ENCODE measurements at places on chromosomes 2 and 18.

- no peak for DNase-seq
These were observed 109.8 kb downstream of the PARD3B start for GRCh38 chr2:204655101-204655500.

DNA sequence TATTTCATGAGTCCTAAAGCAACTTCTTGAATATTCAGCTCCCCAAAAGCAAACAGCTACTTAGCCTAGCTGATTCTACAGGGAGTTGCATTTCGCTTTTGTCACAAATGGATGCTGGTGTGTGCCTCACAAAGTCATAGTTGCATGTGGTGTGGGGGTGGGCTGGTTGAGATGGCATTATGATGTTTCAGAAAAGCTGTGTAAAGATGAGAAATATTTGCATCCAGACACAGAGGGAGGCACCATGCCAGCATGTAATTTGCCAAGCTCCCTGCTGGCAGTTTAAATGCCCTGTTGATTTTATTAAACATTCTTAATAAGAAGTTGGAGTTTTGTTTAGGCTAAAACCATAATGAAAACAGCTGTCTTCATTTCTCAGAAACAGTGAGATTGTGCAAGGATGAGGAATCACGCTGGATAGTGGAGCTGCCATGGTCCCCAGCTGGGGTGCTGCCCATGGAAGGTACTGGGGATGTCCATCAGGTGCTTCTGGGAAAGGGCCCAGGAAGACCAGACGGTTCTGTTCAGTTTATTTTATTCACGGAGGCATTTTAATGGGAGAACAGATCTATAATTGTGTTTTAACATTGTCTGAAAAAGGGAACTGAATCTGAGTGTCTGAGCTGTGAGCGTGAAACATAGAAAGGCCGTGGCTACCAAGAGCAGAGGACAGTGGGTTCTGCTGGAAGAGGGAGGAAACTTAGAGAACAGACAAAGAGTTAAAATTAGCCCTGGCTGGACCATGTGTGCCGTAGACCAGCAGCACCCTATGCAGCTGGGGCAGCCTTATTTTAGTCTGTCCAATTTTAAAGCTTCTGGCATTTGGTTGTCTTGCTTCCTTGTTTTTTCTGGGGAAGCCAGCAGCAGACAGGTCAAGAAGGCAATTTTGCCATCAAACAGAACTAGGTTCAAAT, 177.1 kb downstream of the FAM210A start:
- no peak for DNase-seq

DNA sequence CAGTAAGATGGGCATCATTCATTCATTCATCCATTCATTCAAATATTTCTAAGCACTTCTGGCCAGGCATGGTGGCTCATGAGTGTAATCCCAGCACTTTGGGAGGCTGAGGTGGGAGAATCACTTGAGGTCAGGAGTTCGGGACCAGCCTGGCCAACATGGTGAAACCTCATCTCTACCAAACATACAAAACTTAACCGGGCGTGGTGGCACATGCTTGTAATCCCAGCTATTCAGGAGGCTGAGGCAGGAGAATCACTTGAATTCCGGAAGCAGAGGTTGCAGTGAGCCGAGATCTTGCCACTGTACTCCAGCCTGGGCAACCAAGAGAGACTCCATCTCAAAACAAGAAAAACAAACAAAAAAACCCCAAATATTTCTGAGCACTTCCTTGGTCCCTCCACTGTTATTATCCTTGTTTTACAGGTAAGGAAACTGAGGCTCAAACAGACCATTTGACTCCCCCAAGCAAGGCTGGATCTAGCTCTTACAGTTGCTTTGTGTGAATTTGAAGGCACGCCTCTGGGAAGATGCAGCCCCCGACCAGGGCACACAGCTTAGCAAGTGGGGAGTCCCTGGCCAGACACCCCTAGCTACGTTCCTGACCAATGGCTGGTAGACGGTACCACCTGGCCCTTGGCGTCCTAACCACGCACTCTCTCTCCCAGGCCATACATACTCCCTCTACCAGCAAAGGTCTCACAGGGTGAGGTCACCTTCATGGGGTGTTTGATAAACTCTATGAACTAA, 50.6 kb upstream of the ODC1 start:
- no peak for DNase-seq

DNA sequence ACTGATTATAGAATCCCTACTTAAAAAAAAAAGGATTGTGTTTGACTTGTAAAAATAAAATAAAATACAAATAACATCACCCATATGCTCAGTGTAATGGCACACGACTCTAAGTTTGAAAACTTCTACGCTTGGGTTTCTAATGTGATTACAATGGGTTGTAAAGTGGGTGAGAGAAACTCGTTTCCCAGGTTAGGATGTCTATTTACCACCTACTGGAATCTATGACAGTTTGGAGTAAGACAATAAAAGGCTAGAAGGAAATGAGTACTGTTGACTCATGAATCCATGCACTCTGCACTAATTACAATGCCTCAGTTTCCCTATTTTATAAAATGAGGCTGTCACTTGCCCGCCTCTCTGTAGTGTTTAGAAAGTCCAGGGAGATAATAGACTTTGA, 204.2 kb upstream of the FBXO11 start:
- DNase-seq, result no peak

DNA sequence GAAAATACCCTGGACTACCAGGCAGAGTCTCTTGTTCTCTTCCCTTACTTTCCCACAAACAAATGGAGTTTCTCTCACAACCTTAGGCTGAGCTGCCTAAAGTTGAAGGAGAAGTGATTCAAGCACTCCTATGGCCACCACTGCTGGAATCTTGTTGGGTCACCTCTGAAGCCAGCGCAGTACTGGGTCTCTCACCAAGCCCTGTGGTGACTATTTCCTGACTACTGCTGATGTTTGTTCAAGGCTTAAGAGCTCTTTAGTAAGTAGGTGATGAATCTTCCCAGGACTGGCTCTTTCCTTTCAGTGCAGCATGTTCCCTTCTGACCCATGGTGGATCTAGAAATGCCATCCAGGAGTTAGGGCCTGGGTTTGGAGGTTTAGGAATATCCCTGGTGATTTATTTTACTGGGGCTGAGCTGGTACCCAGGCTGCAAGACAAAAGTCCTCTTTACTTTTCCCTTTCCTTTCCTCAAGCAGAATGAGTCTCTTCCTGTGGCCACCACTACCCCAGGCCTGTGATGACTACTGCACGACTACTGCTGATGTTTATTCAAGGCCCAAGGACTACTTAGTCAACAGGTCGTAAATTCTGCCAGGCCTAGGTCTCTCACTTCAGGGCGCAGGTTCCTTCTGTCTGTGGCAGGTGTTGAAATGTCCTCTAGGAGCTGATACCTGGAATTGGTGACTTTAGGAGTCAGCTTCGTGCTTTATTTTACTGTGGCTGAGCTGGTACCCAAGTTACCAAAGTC, 121.8 kb downstream of the SLC4A10 start:
- no peak for DNase-seq

DNA sequence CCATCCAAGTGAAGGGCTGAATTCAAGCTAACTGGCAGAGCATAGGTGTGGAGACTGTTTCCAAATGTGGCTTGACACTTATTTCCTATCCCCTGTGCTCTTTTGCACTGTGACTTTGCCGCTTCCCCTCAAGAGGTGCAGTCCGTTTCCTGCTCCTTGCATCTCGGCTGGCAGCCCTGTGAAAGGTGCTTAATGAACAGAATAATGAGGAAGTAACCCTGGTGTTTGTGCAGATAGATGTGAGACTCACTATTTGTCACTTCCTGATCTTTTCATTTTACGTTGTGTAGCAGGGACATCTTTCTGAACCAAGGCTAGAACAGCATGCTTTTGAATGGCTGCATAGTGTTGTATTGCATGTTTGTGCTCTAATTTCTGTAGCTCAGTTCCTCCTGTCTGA, 60.8 kb downstream of the CEP192 start:
- DNase-seq, result no peak

DNA sequence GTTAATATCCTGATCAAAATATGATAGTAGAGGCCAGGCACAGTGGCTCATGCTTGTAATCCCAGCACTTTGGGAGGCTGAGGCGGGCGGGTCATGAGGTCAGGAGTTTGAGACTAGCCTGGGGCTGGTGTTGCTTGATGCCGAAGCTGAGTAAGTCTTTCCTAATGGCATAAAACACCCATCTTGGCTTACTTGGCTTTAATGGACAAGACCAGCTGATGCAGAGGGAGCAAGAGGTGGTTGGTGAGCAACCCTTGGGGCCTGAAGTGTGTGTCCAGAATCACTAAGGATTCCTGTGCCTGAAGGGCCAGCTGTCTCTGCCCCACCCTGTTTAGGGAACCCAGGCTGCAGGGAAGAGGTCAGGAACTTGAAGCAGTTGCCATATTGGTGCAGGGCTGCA, 217.2 kb downstream of the ARL4C start:
- DNase-seq, result no peak

Measured in GM04504 (cell line).